ENCODE measurements at places on chromosomes 6 and 20.

GRCh38 chr6:108115598-108116058, 41.1 kb upstream of the OSTM1 start:
- DNase-seq: no peak

GRCh38 chr20:55761100-55761499, 244.2 kb downstream of the CBLN4 start:
- no peak for DNase-seq

DNA sequence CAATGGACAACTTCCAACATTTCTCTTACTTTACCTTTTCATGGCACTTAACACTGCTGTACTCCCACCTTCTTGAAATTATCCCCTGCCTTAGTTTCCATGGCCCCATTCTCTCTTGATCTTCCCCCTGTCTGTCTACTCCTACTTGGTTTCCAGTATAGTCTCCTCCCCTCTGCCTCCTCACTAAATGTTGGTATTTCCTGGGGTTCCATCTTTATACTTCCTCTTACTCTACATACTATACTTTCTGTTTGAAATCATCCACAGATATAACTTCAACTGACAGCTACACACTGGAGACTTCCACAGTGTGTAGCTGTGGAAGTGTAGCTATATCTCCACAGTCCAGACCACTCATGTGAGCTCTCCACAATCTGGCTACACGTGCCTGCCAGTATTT, 13.5 kb downstream of the ZHX3 start:
- no peak for DNase-seq

- peak; percentile 61 for DNase-seq
Observed at GRCh38 chr6:153131037-153131981, at the start of gene RGS17. Gene RGS17 (minus strand): TSS chr6:153131282. CDS start chr6:153044018, 87,264 bp downstream.

DNA sequence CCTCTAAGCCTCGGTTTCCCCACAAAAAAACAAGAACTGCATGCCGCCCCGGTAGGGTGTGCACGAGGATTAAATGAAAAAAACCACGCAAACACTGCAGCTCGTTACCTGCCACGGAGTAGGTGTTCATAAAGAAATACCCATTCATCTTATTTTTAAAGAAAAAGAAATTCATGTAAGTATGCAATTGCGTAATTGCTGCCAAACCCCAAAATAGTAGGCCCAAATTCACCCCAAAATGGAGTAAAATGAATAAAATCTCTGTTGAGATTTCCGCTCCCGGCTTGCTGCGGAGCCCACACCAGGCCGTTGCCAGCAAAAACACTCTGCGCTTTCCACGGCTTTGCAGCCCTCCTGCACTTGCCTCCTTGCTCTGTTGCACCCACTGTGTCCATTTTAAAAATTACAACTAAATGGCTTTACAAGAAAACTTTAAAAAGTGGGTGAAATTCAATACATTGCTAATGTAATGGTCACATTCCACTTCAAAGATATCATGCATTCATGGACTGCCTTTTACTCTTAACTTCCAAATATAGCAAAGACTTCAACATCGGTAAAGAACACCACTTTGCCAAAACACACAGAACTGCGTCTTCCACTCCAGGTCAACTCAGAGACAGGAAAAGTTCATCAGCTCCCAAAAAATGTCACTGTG, 125.0 kb downstream of the ZMYND8 start:
- DNase-seq: peak; percentile 41

DNA sequence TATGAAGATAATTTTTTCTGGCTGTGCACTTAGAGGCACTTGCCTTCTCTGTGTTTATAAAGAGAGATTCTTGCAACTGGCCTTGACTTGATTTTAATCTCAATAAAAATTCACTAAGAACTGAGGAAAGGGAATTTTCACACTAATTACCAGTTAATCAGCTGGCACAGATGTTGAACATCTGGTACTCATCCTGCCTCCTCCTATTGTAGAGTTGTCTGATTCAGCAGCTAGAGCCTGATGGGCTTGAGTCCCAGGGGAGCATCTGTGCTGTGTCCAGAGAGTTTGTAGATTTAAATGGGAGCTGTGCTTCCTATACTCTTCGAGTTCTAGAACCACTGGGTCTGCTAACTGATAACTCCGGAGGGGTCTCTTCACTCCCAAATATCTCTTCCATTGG, 284.4 kb upstream of the RNF24 start:
- no peak for DNase-seq
